T follicular helper cell (primary cell): ENCODE measurements at places on chromosomes 4 and X.

GRCh38 chr4:181289198-181289597 is 954.0 kb upstream of the TENM3 start:
- DNase-seq = no peak

DNA sequence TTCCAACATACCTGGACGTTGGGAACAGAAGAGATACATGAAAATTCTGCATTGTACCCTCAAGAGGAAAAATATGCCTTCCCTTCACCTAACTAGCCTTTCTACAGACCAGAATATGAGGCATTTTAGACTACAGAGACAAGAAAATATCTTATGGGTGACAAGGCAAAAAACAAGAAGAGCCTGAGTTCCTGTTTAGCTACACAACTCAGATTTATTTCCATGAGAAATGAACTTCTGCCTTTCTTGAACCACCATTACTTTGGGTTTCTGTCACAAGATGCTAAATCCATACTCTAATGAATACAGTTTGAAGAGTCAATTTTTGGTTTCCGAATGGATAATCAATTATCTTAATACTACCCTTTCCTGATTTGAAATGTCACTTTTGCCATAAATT is 18.7 kb downstream of the RCHY1 start:
- DNase-seq = no peak

- DNase-seq = peak; percentile 10
These were observed 16.2 kb upstream of the ZCCHC12 start for GRCh38 chrX:118807151-118808017.

- no peak for DNase-seq
These were observed 67.6 kb upstream of the SLC7A3 start for GRCh38 chrX:70998411-70999027.

DNA sequence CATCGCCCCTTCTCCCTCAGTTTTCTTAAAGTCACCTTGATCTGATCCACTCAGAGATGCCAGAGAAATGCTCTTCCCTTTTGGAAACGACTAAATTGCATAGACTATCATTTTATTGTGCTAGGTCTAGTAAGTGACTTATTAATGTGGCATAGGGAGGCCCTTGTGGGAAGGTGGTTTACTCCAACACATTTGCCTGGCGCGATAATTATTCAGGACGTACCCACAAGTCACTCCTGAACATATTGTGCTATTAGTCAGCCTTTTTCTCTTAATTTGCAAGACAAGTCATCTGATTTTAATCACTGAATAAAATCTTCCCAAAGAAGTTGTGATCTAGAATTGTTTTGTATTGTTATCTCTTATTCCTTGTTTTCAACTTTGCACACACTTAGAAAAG is 7.6 kb downstream of the ENPEP start:
- DNase-seq = no peak

GRCh38 chr4:182307746-182308145 is 64.5 kb downstream of the TENM3 start:
- DNase-seq = no peak

GRCh38 chr4:125111323-125111722 is 203.4 kb upstream of the FAT4 start:
- no peak for DNase-seq

- DNase-seq = no peak
These were observed 13.4 kb upstream of the SRPX start for GRCh38 chrX:38233891-38234667.

DNA sequence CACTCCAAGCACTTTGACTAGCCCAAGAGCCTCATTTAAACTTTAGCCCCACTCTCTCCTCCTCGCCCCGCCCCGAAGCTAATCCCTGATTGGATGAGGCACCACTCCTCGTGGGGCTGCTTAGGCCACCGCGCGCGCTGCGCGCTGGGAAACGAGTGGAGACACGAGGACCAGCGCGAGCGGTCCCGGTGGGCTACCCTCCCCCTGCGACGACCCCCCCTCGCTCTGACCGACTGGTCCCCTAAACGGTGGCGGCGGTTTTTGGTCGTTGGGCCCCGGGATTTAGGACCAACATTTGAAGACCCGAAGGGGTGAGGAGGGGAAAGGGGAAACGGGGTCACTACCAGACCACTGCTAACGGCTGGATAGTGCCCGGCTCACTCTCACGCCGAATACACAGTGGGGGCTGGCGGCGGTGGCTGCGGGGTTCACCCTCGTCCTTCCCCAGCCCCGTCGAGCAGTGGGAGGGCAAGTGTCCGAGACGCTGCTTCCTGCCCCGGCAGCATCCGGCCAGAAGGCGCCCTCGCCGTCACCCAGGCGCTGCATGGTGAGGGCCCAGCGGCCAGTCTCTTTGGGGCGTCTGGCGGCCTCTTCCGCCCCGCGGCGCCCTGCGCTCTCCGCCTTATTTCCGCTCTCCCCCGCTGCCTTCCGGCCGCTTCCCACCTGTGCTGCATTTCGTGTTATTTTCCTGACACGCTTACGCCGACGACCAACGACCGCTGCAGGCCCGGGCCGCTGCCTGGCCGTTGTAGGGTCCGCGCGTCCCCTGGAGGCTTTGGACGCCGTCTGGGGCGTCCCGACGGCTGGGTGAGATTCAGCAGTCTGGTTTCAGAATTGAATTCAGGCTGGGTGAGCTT is at the start of gene RBM46:
Gene RBM46, plus strand, starts transcription at position 147 of the 857 bp plus-strand sequence. CDS start 15,481 bp downstream, outside the sequence.
- no peak for DNase-seq

GRCh38 chrX:139815771-139816170 is 107.8 kb upstream of the MCF2 start:
- DNase-seq = no peak

GRCh38 chr4:141638230-141638629 is 1.8 kb downstream of the IL15 start:
- no peak for DNase-seq

DNA sequence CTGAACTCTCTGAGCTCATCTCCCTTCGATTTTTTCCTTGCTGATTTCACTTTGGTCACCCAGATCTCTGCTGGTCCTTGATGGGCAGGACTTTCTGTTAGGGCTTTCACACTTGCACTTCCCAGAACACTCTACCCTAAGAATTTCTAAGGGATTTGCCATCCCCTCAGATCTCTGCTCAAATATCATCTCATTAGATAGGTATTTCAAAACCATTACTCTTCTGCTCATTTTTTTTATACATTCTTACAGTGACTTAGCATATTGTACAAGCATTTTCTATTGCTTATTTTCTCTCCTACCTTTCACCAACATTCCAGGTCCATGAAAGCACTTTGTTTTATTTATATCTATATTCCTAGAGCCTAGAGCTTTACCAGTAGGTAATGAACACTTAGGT is 913.3 kb downstream of the PDHA2 start:
- DNase-seq = no peak

- peak; percentile 67 for DNase-seq
These were observed 3.3 kb downstream of the KLF3 start for GRCh38 chr4:38667085-38667893.

GRCh38 chr4:158785718-158786117 is 16.9 kb downstream of the FNIP2 start:
- no peak for DNase-seq

DNA sequence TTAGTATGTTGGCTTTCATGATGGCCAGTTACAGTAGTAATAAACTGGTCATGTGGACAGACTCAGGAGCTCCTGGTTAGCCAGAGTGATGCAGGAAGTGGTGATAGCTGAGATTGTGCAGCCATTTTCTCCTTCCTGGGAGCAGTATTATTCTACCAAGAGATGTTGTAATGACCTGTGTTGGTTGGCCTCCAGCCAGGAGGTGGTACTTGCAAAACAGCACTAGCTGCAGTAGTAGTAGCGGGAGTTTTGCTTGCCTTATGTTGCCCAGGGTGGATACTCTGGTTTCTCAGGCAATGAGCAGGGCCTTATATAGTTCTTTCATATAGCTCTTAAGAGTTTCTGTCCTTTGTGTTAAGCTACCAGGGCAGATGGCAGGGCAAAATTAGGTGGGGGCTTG is 998.8 kb downstream of the GLUD2 start:
- DNase-seq = no peak

DNA sequence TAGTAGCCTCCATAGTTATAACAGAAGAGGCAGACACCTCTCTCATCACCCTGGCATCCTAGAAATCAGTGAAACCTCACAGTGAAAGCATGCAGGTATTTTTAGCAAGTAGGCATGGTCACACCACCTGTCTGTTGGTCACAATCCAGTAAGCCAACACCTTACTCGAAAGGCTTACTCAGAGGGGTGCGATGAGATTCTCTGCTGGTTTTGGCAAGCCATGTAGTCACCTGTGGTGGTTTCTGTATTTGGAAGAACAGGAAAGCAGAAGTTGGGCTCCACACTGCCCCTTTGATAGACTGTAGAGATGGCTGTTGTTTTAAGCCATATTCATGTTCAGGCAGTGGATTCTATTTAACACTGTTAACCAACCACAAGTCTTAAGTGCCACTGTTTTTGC is 134.7 kb downstream of the DCLK2 start:
- no peak for DNase-seq

- no peak for DNase-seq
These were observed 616 bp downstream of the MAML3 start for GRCh38 chr4:140153419-140153717.

DNA sequence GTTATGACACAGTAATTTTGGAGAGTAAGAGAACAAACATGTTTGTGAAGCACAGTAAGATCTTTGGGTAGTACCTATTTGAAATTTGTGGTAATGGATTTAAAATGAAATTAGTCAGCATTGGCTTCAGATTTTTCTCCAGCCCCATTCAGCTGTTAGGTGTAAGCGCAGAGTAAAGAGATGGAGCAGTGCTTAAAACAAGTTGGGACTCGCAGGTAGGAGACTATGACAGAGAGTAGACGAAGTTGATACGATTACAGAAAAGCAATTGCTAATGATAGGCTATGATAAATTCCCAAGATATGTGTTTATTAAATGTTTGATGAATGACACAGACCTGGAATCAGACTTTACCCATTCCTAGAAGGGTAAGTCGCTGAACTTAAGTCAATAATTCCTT is 72.6 kb downstream of the CHIC2 start:
- DNase-seq = no peak
